PC-3 (cell line): ENCODE measurements at places on chromosomes 3 and 15. TPM values are rescaled to one million over a fixed set of nuclear protein-coding genes. Genes with fewer than 3 reads are reported as not detected.

DPPA2 gene
- not detected in 2 replicates for total RNA-seq

CD86 gene
- total RNA-seq, result 0.07 TPM in 1 of 2 replicates, not detected in the other

LTK gene
- total RNA-seq, result 0.07 and 0.29 TPM in 2 replicates

SERPINI1 gene
- total RNA-seq, result 0.52 and 1.3 TPM in 2 replicates

ADAMTSL3 gene
- 7.9 and 10.9 TPM in 2 replicates for total RNA-seq

GOLGA6L1 gene
- total RNA-seq, result not detected in 2 replicates

MBNL1 gene
- total RNA-seq, result 150 and 161 TPM in 2 replicates

MYZAP gene
- 3.5 and 6.0 TPM in 2 replicates for total RNA-seq

ESYT3 gene
- 1.6 TPM in 2 replicates for total RNA-seq

PYGO1 gene
- 1.8 and 2.0 TPM in 2 replicates for total RNA-seq

TMEM212 gene
- total RNA-seq, result not detected in 2 replicates

FAM107A gene
- total RNA-seq, result 0.07 and 0.29 TPM in 2 replicates

RYR3 gene
- not detected in 2 replicates for total RNA-seq

TMEM41A gene
- 25.3 and 28.5 TPM in 2 replicates for total RNA-seq

ZPLD1 gene
- 0.15 TPM in 1 of 2 replicates, not detected in the other for total RNA-seq
